ENCODE measurements at places on chromosomes 12 and 14. TPM values are rescaled to one million over a fixed set of nuclear protein-coding genes. Genes with fewer than 3 reads are reported as not detected.

DNA sequence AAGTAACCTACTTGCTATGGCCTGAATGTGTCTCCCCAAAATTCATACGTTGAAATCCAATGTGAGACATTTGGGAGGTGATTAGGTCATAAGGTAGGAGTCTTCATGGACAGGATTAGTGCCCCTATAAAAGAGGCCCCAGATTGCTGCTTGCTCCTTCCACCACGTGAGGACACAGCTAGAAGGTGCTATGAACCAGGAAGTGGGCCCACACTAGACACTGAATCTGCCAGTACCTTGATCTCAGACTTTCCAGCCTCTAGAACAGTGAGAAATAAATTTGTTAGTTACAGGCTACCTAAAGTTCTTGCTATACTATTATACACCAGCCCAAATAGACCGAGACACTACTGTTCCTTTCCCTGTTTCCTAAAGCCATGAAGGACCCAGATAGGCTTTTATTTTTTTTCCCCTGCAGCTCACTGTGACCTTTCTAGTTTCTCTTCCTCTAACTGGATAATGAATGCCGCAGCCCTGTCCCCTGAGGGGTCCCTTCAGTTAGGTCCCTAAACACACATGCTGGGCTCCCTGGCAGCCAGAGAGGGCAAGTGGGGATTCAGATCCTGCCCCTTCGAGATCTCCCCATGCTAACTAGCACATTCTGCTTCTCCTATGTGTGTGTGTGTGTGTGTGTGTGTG is 19.3 kb downstream of the SLC25A3 start:
- no peak for DNase-seq

- no peak for DNase-seq
These were observed 5.1 kb downstream of the ERBB3 start for GRCh38 chr12:56084958-56085543.

The ETFBKMT gene
- total RNA-seq = 7.9 TPM

The TAS2R7 gene
- not detected for total RNA-seq

The NKX2-1 gene
- not detected for total RNA-seq

The C1QL4 gene
- total RNA-seq = not detected

- DNase-seq = no peak
These were observed 46.9 kb downstream of the DLK1 start for GRCh38 chr14:100773331-100774163.

The SPRING1 gene
- 9.2 TPM for total RNA-seq

GRCh38 chr14:59591641-59592370 is 15.2 kb upstream of the CCDC175 start:
- no peak for DNase-seq

DNA sequence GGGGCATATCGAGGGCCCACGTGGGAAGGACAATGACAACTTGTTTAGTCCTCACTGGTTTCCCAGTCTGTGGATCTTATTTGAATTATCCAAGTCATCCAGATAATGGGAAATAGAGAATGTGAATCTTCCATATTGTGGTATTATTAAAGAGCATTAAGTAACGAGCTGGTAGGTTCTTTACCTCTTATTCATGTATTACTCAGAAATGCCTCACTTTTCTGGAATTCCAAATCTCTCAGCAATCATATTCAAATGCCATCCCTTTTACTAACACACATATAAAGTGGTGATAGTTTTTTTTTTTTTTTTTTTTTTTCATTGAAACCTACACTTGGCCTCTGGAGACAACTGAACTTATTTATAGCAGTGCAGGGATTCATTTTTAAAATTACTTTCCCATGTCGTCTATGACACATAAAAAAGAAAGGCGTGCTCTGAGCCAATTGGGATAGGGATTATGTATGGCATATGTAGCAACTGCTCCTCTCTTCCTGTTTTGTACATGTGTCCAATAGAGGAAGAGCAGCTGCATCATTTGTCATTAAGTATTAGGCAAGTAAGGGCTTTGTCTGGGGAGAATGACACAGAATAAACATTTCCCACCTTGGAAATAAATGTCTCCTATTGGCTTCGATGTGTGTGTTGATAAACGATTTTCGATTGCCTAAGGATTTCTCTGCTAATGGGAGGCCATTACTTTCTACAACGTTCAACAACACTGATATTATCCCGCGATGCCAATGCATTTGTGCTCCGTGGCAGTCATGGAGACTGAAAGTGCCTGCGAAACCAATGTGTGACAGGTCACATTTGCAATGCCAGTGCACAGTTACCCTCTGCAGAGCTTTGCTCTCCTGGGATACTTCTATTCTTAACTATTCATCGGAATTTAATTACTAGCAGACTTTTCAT is 78.6 kb upstream of the IFNG-AS1 start:
- no peak for DNase-seq

DNA sequence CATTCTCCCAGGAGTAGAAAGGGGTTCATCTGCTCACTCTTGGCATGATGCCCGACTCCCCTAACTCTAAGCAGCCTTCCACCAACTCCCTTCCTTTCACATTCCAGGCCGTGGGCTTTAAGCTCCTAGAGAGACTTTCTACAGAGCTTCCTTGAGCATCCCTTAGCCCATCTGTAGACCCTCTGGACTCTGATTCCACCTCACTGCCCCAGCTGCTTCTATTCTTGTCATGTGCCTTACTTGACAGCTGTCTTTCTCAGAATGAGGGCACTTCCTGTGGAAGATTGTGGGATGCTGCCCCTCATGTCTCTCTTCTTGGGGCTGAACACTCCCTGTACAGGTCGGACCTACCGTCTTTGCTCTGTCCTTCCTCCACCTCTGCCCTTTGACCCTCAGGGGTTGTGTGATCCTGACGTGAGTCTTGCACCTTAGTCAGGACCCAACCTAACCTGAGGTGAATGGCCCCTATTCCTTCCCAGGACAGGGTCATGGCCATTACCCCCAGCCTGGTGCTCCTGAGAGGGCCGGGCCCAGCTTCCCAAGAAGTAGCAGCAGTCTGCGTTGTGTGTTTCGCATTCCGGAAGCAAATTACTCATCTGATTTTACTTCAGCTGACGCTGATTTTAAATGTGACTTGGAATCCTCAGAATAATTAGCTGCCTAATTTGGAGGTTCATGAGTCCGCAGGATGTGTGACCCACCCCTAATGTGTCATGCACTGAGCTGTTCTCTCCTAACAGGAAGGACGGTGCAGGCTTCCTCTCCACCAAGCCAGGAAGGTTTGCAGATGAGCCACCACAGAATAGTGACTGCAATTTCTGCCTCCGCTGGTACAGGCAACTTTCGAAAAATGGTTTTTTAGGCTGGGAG is 2.7 kb upstream of the GALNT6 start:
- DNase-seq = no peak

GRCh38 chr14:82785756-82786482 is 1252.3 kb upstream of the SEL1L start:
- no peak for DNase-seq

The RFLNA gene
- 0.10 TPM for total RNA-seq

DNA sequence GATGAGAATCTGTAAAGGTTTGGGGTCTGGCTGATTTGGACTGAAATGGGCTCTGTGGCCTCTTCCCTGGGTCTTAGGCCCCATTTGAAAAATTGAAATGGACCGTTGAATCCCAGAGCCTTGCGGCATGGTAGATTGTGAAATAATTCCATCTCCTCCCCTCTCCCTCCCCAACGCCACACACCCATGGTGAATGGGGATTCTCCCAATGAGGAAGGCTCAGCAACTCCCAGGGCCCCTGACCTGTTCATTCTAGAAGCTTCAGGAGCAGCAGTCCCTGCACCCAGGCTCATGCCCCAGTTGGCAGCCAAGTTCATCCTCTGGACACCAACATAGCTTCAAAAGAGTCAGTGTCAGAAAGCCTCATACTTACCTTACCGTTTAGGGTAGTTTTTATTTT is 217.4 kb downstream of the ZFP36L1 start:
- no peak for DNase-seq

- no peak for DNase-seq
These were observed 556.6 kb downstream of the TRHDE start for GRCh38 chr12:72828662-72829324.

GRCh38 chr12:30519535-30519934 is 176.1 kb downstream of the IPO8 start:
- no peak for DNase-seq

The MLF2 gene
- 158 TPM for total RNA-seq

The GUCY2C gene
- total RNA-seq = not detected

- DNase-seq = no peak
These were observed 11.6 kb upstream of the CSRP2 start for GRCh38 chr12:76890151-76891143.
